ENCODE measurements at places on chromosomes 11 and 22.

- DNase-seq = peak; percentile 76
These were observed 1252.7 kb downstream of the BRD1 start for GRCh38 chr22:48574776-48575617.

DNA sequence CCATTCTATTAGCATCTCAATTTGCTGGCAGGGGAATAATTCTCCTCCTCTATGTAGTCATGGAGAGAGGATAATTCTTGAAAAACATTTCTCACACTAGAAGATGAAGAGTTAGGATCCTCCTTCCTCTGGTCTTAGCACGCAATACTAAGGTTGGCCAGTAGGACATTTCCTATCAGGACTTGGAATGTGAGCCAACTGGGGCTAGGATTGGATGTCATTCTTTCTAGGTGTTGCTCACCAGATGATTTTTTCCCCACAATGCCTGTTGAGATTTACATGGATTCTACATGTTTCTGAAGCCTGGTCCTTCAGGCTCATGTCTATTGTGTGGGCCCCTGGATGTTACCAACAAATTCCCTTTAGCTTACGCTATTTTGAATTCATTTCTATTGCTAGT is 28.0 kb downstream of the SLN start:
- DNase-seq = no peak

DNA sequence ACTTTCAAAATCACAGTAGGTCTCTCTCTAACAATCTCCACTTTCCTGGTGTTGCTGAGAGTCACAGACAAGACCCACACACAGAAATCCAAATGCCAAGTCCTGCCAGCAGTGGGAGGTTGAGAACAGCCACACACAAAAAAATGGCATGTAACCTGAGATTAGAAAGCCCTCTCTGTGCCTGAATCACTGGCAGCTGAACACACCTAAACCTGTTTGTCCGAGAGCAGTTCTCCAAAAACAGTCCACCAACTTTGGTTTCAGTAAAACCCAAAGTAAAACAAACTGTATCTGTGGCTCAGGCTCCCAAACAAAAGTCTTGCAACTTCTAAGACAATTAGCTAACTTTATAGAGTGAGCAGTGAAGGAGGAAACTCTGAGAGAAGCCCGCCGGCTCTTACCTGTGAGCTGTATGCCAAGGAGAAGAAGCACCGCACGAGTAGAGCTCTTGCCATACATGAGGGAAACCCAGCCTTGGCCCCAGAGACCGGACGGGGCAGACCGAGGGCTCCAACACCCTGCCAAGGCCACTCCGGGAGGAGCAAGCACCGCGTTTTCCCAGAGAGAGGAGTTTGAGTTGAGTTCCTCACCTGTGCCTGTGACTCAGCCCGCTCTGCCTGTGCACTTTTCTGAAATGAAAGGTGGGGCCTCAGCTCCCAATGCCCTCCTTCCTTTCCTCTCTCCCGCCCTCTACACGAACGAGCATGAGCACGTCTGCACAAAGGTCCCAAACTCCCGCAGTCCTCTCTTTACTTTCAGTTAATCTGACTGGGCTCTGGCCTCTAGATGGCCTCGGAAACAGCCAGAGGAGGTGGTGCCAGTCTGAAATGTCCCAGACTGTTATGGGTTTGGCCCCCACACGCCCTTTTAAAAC is at the start of gene MPZL2:
MPZL2 (minus strand) TSS at position 603 of the 874 bp plus-strand sequence; CDS start at position 459, 144 bp downstream.
- peak; percentile 19 for DNase-seq

- DNase-seq = no peak
These were observed 2.6 kb downstream of the NPTXR start for GRCh38 chr22:38841211-38841610.

GRCh38 chr11:13538044-13538443 is 42.2 kb upstream of the PTH start:
- no peak for DNase-seq

- no peak for DNase-seq
These were observed 72.1 kb upstream of the TIMP3 start for GRCh38 chr22:32729412-32729811.

DNA sequence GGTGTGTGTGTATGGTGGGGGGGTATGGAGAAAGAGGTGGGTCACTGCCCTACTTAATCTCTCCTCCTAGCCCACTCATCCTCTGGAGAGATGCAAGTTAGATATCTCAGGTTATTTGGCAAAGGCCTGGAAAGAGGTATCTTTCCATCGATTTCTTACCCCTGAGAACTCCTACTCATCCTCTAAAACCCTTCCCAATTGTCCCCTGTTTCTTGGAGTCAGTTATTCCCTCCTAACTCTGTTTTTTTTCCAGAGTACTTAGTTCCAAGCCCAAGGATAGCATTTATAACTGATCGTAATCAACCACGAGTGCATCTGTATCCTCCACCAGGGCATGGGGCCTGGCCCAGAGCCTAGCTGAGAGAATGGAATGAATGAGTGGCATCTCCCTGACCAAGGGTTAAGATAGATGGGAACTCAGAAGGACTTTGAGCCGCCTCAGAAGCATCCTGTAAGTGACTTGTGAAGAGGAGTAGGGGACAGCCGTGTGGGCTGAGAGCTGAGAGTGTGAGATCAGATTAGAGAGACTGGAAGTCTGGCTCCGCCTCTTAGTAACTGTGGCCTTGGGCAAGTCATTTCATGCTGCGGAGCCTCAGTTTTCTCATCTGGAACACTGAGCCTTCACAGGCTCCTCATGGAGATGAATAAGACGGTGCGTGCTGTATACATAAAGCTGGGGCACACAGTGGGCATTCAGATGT is 16.2 kb downstream of the CD6 start:
- DNase-seq = no peak

Data from glutamatergic neuron (in vitro differentiated cells).